Liver (tissue), 10 donors: ENCODE measurements at places on chromosomes 5 and 9.

- DNase-seq: no peak
These were observed 193.9 kb downstream of the RFK start for GRCh38 chr9:76200315-76200714.

DNA sequence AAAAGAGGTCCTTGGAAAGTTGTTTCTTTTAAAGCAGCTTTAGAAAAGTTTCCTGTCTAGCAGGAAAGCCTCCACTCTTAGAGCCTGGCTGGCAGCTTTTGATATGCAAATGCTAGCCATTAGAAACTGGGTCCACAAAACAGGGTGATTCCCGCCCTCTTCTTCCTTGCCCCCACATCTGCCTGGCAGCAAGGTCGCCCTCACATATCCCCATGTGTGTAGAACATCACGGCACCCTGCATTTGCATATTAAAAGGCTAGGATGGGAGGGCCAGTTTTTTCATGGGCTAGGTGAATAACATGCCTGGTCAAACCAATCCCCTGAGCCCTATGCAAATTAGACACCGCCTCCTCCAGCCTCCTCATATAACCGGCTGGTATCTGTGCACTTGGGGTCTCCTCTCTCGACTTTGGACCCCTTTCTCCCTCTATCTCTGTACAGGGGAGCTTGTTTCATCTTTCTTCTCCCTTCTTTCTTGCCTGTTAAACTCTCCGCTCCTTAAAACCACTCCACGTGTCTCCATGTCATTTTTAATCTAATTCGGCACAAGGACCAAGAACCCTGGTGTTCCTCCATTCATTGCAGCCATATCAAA, 426.8 kb upstream of the CTNND2 start:
- no peak for DNase-seq

- DNase-seq: no peak
These were observed 417.7 kb upstream of the CLINT1 start for GRCh38 chr5:158276692-158277091.

DNA sequence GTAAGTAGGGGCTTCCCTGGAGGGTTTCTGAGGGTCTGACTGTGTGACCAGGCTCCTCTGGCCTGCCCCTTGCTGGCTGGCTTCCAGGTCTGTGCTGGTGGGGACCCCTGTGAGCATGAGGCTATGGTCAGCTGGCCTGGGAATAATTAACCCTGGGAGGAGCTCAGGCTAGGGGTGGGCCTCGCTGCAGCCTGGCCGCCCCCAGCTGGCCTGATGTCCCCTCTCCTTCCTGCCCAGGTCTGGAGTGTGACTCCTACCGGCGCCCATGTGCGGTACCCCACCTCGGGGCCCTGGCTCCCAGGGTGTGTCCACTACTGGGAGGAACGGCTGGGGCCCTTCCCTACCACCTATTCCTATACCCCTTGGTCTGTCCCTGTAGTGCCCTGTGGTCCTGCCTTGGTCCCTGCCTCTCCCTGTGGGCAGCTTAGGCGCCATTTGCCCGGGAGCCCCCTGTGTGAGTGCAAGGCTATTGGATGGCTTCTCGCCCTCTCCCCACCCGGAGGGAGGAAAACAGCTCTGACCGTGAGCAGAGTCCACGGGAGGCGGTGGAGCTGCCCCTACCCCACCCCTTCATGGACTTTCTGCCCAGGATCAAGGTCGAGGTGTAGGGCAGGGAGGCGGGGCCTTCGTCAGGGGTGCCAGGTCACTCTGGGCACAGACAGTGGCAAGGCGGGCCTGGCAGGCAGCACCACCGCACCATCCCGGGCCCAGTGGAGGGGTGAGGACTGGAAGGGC, 9.4 kb downstream of the RXRA start:
- no peak for DNase-seq

DNA sequence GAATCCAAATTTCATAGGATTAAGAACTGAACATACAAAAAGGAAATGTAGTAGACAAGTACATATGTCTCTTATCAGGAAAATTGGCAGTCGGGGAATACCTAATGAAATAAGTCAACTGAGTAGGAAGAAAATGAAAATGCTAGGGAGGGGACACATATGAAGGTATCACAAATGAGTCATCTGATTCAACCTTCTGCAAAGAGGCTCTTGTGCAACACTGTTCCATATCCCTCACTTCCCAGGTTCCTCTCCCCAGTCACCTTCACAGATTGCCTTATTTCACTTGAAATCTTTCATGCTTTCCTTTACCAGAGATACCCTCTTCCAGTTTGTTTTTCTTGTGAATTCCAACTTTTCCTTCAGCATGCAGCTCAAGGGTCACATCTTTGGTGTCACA, 139.0 kb downstream of the RFX3 start:
- no peak for DNase-seq

GRCh38 chr5:33588654-33589372, 148.0 kb downstream of the TARS1 start:
- peak; percentile 46 for DNase-seq

DNA sequence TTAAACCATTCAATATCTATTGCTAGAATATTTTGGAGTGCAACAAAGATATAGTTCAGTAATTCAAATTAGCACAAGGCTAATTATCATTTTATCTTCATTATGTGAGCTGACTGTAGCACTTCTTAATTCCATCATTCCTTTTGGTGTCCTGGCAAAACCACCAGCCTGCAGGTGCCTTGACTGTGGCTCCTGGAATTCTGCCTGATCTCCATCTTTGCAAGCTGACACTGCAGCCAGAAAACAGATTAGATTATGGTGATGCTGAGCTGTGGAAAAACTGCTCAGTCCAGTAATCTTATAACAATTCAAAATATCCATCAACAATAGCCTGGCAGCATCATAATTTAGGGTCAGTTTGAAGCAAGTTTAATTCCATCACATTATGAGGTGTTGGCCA, 919.5 kb downstream of the DTWD2 start:
- no peak for DNase-seq

GRCh38 chr9:95167998-95168397, 149.5 kb downstream of the FANCC start:
- DNase-seq: no peak

GRCh38 chr5:171697221-171698102, 88.2 kb upstream of the SMIM23 start:
- DNase-seq: no peak

DNA sequence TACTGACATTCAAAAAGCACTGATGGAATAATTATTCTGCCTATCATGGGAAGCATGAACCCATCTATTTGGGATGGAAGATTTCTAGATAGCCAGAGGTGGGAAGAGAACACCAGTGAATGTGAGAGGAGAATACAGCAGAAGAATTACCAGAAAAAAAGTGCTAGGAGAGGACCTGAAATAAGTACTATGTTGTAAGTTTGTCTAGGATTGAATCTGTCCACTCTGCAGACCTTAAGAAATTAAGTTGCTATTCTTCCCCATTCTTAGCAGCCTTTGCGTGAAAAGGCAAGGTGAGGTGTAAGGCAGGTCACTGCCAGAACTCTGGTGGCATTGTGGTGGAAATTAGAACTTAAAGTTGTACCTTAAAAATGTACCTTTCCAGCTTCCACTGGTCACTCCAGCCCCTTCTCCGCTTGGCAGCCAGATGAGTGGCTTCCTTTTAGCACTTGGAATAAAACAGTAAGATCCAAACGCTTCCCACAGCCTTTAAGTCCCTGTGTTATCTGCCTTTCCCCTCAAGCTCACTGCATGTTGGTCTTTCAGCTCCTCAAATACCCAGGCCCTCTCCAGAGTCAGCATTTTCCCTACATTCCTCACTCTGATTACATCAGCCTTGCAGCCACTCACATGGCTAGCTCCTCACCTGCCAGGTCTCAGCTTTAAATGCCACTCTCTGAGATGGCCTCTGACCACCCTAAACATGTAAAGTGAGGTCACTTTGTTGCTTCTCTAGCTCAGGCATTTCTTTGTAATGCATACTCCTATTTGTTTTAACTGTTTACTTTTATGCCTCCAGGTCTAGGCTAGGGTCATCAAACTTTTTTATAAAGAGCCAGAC, 253.0 kb downstream of the EPB41L4A start:
- DNase-seq: no peak

DNA sequence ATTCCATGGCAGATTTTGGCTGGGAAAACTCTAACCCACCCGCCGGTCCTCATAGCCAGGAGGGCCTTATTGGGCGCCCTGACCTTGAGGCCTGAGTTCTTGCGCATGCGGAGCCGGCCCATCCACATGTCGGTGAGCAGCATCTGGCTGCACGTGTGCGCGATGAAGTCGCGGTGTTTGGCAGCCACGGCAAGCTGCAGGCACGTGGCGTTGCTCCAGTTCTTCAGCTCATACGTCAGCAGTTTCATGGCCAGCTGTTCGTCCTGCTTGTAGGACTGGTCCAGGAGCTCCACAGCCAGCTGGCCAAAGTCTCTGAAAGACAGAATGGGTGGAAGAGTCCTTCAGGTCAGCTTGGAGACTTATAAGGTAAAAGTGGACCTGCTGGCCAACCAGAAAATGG, 204.3 kb upstream of the KLF9 start:
- DNase-seq: no peak

GRCh38 chr9:36092509-36093215, 43.9 kb upstream of the GLIPR2 start:
- no peak for DNase-seq

DNA sequence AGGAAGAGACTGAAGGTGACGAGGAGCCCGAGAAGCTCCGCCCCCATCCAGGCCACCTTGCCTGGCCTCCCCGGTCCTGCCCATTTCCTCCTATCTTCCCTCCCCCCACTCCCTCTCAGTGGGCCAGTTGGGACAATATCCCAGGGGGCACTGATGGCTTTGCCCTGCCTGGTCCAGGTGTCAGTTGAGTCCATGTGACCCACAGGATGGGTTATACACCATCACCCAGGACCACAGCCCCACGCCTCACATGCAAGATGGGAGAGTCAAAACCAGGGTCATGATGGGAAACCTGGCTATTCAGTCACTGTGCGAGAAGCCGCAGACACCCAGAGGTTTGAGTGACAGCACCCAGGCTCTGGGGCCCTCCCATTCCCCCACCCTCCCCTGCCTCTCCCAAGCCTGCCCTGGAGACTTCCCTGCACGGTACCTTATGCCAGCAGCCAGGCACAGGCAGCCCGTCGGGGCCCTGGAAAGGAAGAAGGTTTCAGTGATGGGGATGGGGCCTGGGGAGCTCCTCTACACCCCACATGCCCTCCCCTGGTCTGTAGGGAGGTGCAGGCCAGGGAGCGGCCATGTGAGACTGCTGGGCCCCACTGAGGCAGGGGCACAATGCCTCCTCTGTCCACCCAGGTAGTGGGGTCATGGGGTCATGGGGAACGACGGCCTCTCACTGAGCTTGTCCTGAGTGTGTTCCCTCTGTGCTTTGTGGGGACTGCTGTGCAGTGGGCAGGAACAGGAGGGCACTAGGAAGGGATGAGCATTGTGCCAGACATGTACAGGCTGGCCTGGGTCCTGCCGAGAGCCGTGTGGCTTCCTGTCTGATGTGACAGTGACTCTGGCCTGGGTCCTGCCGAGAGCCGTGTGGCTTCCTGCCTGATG, 6.3 kb upstream of the PHYKPL start:
- DNase-seq: no peak

GRCh38 chr5:172321593-172321992, 38.0 kb upstream of the UBTD2 start:
- DNase-seq: no peak

DNA sequence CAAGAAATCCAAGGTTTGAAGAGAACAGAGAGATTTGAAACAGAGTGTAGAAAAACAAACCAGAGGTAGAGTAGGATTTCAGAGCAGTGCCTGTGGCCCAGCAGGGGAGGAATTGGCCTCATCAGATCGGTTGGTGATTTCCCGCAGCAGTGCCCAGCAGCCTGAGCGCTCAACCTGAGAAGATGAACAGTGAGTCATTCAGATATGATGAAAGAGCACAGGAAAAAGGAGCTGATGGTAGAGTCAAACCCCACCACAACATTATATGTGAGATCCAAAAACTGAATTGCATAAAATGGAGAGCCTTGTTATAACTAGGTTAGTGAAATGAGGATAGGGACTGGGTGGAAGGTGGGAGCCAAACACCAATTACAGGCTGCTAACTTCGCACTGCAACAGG, 248.9 kb downstream of the PIK3R1 start:
- no peak for DNase-seq

DNA sequence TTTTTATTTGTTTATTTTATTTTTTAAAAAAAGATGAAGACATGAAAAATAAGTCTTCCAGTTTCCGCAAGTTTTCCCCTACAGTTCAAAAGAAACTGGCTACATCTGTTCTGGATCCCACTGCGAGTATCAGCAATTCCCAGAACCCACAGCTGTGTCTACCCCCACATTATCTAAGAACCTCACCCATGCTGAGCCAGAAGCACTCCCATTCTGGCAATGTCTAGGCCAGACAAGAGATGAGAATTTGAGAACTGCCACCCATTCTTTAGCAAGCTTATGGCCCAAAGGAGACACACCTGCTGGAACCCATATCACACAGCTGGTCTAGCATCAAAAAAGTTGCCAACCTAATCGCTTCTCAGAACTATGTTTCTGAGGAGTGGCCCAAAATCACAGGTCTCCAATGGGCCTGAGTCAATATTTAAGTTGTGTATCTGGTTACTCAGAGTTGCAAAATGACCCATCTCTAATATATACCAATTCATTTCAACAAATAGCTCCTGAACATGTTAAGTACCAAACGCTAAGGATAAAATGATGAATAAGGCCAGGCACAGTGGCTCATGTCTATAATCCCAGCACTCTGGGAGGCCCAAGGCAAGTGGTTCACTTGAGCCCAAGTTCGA, 27.1 kb downstream of the MTMR12 start:
- DNase-seq: peak; percentile 56

DNA sequence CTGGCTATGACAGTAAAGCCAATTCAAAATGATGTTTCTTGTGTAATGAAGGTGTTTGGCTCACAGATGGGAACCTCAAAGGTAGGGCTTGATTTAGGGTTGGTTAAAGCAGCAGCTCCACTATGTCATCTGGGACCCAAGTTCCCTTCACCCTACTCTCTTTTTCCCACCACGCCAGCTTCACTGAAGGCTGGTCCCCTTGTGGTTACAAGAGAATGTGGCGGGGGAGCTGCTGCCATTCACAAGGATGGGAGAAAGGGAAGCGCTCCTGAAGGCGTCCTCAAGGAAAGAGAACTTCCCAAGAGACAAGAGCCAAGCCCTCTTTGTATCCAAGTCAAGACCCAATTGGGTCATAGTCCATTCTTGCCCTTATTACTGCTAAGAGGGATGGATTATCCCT, 72.7 kb downstream of the NTRK2 start:
- DNase-seq: no peak

- DNase-seq: no peak
These were observed 30.1 kb downstream of the TUSC1 start for GRCh38 chr9:25648116-25648515.

- DNase-seq: no peak
These were observed 514.8 kb downstream of the RAB3C start for GRCh38 chr5:59097712-59098111.

DNA sequence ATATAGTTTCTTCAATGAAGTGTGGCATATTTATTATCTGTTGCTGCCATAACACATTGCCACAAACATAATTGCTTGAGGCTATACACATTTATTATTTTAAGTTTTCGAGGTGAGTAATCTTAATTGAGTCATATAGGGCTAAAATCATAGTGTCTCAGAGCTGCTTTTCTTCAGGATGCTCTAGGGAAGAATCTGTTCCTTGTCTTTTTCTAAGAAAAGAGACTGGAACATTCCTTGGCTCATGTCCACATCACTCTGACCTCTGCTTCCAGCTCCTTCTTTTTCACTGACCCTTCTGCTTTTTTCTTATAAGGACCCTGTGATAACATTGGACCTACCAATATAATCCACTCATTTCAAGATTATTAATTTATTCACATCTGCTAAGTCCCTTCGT, 632.4 kb upstream of the TYRP1 start:
- no peak for DNase-seq

GRCh38 chr9:128818839-128819715, 777 bp downstream of the ENDOG start:
- no peak for DNase-seq
